ENCODE measurements at places on chromosomes 7 and 10.

DNA sequence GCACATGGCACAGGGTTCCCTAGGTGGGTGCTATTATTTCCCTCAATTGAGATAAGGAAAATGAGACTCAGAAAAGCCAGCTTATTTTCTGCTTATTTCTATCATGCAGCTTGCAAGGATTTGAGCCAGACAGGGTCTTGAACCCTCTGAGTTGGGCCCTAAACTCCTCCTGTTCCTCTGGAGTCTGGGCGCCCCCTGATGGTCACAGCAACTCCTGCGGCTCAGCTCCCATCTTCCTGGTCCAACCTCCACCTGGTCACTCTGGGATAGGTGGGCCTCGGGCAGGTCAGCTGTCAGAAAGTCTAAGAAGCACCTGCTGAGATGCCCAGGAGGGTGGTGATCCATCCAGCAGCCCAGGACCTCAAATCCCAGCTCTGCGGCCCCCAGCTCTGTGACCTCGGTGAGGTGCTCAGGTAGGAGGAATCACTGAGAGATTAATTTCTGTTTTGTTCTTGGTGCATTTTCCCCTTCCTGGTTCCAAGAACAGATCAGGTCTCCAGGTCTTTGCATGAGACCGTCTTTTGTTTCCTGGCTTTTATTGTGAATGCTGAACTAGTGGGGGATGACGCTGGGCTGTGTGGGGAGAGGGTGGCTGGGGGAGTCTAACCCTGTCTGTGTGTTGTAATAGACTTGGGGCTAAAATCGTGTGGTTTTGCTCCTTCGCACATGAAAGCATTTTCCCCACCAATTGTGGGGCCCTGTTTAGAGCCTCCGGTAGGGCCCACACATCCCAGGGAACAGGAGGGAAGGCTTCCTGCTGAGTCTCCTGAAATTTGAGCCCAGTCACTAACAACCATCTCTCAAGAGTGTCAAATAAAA, 32.8 kb downstream of the TMEM130 start:
- DNase-seq = peak; percentile 58

- no peak for DNase-seq
Measured at GRCh38 chr10:84084342-84084741, 55.0 kb upstream of the GHITM start.

GRCh38 chr7:99428972-99429566, 9.5 kb downstream of the PTCD1 start:
- DNase-seq = no peak

GRCh38 chr10:95331596-95332130, 40.9 kb upstream of the PDLIM1 start:
- no peak for DNase-seq

GRCh38 chr10:12103802-12104201, 25.7 kb upstream of the SEC61A2 start:
- DNase-seq = no peak

GRCh38 chr10:4514445-4515108, 311.4 kb upstream of the AKR1E2 start:
- peak; percentile 9 for DNase-seq

- DNase-seq = no peak
Measured at GRCh38 chr10:71007516-71007915, 119.2 kb upstream of the PCBD1 start.

DNA sequence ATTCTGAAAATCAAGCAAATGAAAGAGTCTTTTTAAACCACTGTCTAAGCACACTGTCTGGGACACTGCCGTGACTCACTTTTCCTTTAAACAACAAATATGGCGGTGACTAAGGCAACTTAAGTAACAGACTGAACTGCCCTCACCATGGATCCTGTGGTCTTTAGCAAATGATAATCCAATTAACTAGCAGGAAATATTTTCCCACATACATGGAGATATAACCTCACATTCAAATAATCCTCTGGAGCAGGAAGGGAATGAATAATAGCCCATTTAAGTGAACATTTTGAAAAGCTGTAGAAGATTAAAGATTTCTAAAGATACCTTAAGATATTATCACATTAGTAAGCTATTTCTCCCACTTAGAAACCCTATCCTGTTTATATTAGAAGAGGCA, 40.3 kb upstream of the LRRC17 start:
- DNase-seq = no peak

GRCh38 chr7:15853832-15854470, 167.5 kb upstream of the MEOX2 start:
- no peak for DNase-seq

DNA sequence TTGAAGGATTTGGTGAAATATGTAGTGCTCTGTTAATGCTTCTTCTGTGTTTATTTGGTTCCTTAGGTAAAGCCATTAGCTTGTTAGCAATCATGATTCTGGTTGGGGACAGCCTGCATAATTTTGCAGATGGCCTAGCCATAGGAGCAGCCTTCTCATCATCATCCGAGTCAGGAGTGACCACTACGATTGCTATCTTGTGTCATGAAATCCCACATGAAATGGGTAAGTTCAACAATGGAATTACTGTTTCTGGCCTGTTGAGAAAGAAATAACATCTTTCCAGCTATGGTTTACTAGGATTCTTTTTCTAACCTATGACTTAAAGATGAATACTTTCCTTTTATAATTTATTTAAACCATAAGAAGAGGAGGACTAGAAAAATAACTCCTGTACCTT, 48.9 kb downstream of the SLC39A12 start:
- DNase-seq = no peak

DNA sequence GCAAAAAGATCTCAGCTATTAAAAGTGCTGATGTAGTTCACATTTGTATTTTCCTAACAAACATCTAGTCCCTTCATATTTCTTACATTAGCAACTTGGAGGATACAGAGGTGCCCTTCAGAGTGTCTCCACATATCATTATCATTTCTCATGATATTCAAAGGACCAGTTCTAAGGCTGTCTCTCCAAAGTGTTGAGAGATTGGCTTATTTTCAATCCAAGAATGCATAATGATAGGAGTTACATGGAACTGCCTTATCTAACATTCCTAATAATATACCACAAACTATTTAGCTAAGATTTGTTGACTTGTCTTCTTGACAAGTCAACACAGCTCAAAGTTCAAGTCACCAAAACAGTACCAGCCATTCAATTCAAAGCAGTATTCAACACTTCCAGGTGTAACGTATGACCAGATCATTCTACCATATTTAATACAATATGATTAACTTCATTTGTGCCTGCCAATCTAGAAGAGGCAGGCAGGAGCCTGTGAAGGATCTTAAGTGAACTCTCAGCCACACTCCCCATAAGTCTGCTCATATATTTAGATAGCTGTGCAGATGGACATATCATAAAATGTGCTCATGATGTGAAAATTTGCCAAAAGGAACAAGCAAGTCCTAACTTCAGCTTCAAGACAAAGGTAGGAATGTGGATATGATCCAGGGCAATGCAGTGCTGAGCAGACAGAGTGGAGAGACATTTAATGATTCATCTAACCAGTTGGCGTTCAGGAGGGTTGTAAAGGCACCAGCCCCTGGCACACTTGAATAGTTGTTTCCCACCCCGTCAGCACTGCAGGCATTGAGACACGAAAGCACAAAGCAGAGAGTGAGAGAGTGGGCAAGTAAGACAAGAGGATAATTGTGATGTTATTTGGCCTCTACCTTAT, 108.3 kb downstream of the MTERF1 start:
- DNase-seq = no peak

DNA sequence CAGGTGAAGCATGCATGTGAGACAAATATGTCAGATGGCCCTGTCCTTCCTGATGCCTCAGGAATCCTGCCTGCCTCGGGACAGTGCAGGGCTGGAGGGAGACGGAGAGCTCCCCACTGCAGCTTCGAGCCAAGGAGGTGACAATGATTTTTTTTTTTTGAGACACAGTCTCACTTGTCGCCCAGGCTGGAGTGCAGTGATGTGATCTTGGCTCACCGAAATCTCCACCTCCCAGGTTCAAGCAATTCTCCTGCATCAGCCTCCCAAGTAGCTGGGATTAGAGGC, 68.8 kb downstream of the OAT start:
- DNase-seq = no peak

All from OCI-LY7 (cell line).